ENCODE measurements at places on chromosomes 5 and 9.

- H3K36me3 ChIP-seq, result no peaks in the 10 kb centered on the region
- no peak overlapping the region for H3K27ac ChIP-seq
- DNase-seq, result peak; percentile 53
- H3K27me3 ChIP-seq, result no peaks in the 10 kb centered on the region
- H3K4me1 ChIP-seq, result no peaks in the 10 kb centered on the region
Observed at GRCh38 chr5:161302559-161302958, 244.0 kb downstream of the GABRB2 start.

GRCh38 chr5:107456281-107456715 lies 214.4 kb downstream of the EFNA5 start:
- no peak overlapping the region for H3K4me3 ChIP-seq
- H3K27me3 ChIP-seq, result no peaks in the 10 kb centered on the region
- DNase-seq, result no peak
- no peaks in the 10 kb centered on the region for H3K4me1 ChIP-seq
- no peaks in the 10 kb centered on the region for H3K36me3 ChIP-seq

GRCh38 chr9:117772960-117773359 lies 68.8 kb downstream of the TLR4 start:
- H3K4me1 ChIP-seq, result no peaks in the 10 kb centered on the region
- peak; percentile 21 for DNase-seq
- H3K4me3 ChIP-seq, result no peak overlapping the region

DNA sequence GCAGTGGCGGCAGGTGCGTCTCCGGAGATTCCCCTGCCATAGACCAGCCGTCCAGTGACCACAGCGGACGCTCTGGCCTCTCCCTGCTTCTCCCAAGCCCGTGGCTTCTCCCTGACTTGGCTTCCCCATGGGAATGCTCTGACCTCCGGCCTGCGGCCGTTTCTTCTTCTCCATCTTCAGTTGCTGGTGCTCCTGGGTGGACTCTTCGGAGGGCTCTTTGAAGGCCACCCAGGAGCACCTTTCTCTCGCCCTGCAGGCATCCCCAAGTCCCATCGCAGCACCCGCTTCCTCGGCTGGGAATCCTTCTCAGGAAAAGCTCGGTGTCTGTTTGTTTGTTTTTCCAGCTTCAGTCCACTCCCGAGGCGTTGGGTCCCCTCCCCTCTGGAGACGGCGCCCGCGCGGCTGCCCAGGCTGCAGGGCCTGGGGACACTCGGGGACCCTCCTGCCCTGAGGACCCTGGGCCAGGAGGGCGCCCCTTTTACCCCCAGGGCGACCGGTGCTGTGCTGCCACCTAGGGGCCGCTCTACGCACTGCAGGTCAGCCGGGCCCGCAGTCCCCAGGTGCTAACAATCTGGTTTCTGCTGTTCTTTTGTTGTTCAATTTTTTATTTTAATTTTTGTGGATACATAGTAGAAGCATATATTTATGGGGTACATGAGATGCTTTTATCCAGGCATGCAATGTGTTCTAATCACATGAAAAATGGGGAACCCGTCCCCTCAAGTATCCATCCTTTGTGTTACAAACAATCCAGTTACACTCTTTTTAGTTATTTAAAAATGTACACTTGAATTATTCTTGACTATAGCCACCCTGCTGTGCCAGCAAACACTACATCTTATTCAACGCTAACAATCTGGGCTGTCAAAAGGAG lies 197.9 kb upstream of the ADAMTS16 start:
- H3K27ac ChIP-seq, result no peak overlapping the region
- H3K36me3 ChIP-seq, result no peaks in the 10 kb centered on the region
- no peak for DNase-seq
- peaks cover 4% of the 10 kb centered on the region for H3K27me3 ChIP-seq
- H3K4me1 ChIP-seq, result peaks cover 31% of the 10 kb centered on the region

DNA sequence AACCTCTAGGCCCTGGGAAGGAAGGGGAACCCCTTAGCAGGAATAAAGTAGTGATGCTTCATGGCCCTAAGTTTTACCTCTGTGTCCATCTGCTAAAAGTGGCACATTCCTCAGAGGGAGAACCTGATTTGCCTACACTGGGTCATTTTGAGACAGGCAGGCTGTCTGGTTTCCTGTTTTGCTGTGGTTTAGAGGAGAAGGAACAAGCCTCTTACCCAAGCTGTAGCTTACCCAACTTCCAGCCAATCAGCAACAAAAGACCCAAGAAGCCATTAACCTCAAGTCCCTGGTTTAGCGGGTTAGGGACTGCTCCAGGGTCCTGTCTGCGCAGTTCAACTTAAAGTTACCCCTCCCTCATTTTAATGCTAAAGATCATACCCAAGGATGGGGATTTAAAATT lies 411.0 kb downstream of the MAT2B start:
- H3K36me3 ChIP-seq, result no peaks in the 10 kb centered on the region
- DNase-seq, result peak; percentile 26
- H3K4me1 ChIP-seq, result peaks cover 4% of the 10 kb centered on the region
- H3K27ac ChIP-seq, result no peak overlapping the region
- H3K27me3 ChIP-seq, result no peaks in the 10 kb centered on the region

DNA sequence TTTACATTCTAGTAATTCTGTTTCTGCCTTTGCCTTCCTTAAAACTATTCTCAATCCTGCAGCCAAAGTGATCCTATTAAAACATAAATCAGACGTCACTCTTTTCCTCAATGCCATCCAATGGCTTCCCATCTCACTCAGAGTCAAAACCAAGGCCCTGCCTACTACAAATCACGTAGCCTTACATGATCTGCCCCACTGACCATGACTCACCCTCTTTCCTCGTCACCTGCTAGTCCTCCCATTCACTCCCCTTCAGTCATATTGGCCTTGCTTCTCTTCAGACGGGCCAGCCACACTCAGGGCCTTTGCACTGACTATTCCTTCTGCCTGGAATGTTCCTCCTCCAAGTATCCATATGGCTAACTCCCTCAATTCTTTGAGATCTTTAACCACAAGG lies 39.0 kb upstream of the DMXL1 start:
- no peak overlapping the region for H3K27ac ChIP-seq
- H3K36me3 ChIP-seq, result no peaks in the 10 kb centered on the region
- DNase-seq, result no peak

Data from muscle of leg (tissue), 16 donors.